Activated CD4-positive, alpha-beta memory T cell treated with anti-CD3 and anti-CD28 coated beads, Interleukin-2, amount 10 ng/mL, durations not matched to agents 7 days and 5 days (primary cell): ENCODE measurements at places on chromosomes 2 and 18. TPM values are rescaled to one million over a fixed set of nuclear protein-coding genes. Genes with fewer than 3 reads are reported as not detected.

Gene GNAL
- total RNA-seq, result 0.25 TPM

Gene MC5R
- total RNA-seq, result not detected

Gene HOXD11
- not detected for total RNA-seq

Gene ARHGAP15
- 167 TPM for total RNA-seq

Gene UPP2
- total RNA-seq, result not detected

Gene SLC4A5
- 2.5 TPM for total RNA-seq

Gene GLI2
- total RNA-seq, result 0.43 TPM

Gene C2orf80
- total RNA-seq, result not detected

Gene CCDC68
- total RNA-seq, result not detected

Gene PAX8
- total RNA-seq, result 1.7 TPM

Gene GALR1
- not detected for total RNA-seq

Gene PDE11A
- not detected for total RNA-seq

Gene WIPF1
- total RNA-seq, result 574 TPM

DNA sequence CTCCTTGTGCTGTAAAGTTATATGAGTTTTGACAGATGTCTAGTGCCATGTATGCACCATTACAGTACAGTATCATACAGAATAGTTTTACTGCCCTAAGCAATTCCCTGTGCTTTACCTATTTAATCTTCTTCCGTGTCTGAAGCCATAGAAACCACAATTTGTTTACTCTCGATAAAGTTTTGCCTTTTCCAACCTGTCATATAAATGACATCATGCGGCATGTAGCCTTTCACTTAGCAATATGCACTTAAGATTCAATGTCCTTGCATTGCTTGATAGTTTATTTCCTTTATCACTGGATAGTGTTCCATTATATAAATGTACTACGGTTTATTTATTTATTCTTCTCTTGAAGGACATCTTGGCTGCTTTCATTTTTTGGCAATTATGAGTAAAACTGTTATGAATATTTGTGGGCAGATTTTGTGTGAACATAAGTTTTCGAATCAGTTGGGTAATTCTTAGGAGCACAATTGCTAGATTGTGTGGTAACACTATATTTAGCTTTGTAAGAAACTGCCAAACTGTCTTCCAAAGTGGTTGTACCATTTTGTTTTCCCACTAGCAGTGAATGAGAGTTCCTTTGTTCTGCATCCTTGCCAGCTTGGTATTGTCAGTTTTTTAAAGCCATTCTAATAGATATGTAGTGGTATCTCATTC, 136.8 kb upstream of the MAP3K20 start:
- no peaks in the 10 kb centered on the region for H3K36me3 ChIP-seq
- no peak overlapping the region for H3K27ac ChIP-seq
- no peaks in the 10 kb centered on the region for H3K4me1 ChIP-seq
- no peak overlapping the region for H3K4me3 ChIP-seq
- DNase-seq, result no peak

GRCh38 chr18:49967171-49967570, 153.8 kb upstream of the ACAA2 start:
- no peak overlapping the region for H3K4me3 ChIP-seq
- no peak overlapping the region for H3K27ac ChIP-seq
- DNase-seq, result no peak
- no peaks in the 10 kb centered on the region for H3K36me3 ChIP-seq
- H3K27me3 ChIP-seq, result peaks cover 11% of the 10 kb centered on the region

DNA sequence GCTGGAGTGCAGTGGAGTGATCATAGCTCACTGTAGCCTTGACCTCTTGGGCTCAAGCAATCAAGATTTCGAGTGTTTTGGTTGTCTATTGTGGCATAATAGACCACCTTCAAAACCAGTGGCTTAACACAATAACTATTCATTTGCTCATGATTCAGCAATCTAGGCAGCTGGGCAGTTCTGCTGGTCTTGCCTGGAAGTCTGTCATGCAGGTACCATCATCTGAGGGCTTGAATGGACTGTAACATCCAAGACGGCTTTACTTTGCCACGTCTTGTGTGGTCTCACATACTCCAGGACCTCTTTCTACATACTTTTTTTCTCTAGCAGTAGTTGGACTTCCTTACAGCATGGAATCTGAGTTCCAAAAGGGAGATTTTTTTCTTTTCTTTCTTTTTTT, 13.2 kb upstream of the ANKRD29 start:
- no peaks in the 10 kb centered on the region for H3K4me1 ChIP-seq
- no peaks in the 10 kb centered on the region for H3K36me3 ChIP-seq
- peaks cover 25% of the 10 kb centered on the region for H3K27me3 ChIP-seq
- no peak for DNase-seq

GRCh38 chr18:57523171-57523956, 63.1 kb downstream of the FECH start:
- H3K27me3 ChIP-seq, result peaks cover 8% of the 10 kb centered on the region
- H3K27ac ChIP-seq, result no peak overlapping the region
- DNase-seq, result no peak
- H3K4me1 ChIP-seq, result no peaks in the 10 kb centered on the region

DNA sequence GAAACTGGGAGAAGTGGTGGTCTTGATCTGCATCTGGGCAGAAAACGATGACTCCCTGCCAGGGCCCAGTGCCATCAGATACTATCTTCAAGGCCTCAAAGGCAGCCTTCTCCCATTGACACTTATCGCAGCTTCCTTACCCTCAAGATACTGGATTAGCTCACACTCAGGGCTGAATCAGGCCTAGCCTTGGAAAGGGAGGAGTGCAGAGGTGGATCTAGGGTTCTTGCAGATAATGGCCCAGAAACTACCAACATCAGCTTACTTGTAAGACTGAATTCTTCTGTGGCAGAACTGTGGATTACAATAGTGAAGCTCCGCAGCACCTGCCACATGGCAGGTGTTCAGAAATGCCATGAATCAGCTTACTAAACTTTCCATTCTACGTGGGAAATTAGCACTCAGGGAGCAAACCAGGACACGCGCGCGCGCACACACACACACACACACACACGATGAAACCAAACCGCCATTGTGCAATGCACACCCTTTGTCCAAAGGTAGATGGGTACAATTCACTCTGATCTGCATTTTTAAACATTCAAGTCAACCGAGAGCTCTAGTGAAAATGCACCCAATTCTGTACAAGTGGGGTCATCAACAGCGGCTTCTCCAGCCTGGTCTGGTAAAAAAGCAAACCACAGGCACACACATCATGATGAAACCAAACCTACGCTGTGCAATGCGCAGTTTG, 26.3 kb upstream of the TMEM182 start:
- H3K36me3 ChIP-seq, result peaks cover 12% of the 10 kb centered on the region
- peak overlapping the region; percentile 92 for H3K4me3 ChIP-seq
- no peaks in the 10 kb centered on the region for H3K27me3 ChIP-seq

GRCh38 chr2:1605102-1606045, 138.9 kb downstream of the PXDN start:
- H3K27me3 ChIP-seq, result no peaks in the 10 kb centered on the region
- no peak for DNase-seq
- no peaks in the 10 kb centered on the region for H3K36me3 ChIP-seq
- no peak overlapping the region for H3K4me3 ChIP-seq
- no peaks in the 10 kb centered on the region for H3K4me1 ChIP-seq

- no peak for DNase-seq
- no peaks in the 10 kb centered on the region for H3K4me1 ChIP-seq
- no peaks in the 10 kb centered on the region for H3K27me3 ChIP-seq
- no peak overlapping the region for H3K27ac ChIP-seq
- H3K4me3 ChIP-seq, result no peak overlapping the region
These were observed 445.0 kb downstream of the XIRP2 start for GRCh38 chr2:167333245-167333644.

DNA sequence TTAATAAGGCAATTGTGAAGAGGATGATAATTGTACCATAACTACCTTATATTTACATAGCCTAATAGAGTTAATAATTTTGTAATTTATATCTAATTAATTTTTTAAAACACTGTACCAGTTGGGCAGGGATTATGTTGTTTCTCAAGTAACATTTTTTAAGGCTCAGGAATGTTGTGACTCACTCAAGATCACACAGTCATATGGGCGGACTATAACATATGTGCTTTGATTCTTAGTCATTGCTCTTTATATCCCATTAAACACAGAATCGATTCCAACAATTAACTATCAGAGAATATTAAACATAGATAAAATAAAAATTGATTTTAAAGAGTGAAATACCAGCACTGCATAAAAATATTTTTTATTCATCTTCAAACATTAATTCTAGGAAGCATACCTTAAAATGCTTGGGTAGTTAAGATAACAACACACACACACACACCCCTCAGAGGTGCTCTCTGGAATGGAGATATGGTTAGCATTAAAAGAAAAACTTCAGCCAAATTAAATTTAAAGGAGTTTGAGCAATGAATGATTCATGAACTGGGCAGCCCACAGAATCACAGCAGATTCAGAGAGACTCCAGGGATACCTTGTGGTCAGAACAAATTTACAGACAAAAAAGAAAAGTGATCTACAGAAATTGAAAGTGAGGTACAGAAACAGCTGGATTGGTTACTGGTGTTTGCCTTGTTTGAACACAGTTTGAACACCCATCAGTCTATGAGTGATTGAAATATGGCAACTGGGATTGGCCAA, 869.4 kb upstream of the ID2 start:
- H3K4me3 ChIP-seq, result no peak overlapping the region
- no peaks in the 10 kb centered on the region for H3K4me1 ChIP-seq
- H3K36me3 ChIP-seq, result peaks cover 9% of the 10 kb centered on the region
- DNase-seq, result no peak
- H3K27me3 ChIP-seq, result peaks cover 2% of the 10 kb centered on the region
- H3K27ac ChIP-seq, result no peak overlapping the region

DNA sequence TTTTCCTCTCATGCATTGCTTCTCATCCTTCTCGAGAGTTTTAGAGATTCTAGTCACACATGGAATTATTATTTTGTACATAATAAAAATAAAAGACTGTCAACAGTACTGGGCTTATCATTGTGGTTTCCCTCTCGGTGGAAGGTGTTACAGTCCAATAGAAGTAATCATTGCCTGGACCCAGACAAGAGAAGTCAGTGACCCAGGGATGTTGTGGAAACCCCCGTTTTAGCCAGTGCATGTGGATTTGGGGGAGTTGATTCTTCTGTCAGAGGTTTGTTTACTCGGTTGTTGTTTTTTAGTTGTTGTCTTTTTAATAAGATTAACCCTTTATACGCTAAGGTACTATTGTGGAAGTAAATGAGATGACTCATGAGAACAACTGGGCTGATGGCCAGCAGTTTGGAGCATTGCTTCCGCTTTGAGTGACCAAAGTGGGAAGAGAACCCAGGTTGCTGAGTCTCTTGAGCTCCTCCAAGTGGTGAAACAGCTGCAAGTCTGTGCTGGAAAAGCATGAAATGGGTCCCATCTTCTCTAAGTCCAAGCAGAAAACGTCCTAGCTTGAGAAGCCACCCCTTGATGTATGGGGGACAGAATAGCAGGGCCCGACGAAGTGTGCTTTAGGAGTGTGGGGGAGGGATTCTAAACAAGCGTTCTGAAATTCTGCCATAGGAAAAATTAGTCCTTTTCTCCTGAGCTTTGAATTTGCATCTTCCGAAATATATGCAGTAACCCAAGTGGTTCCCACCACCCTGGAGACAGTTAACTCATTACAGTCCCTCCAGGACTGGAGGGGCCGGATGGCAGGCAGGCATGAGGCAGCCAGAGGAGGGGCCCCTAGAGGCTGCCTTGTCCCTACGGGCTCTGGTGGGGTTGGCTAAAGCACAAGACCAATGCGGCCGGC, 61.8 kb upstream of the GPR45 start:
- H3K27ac ChIP-seq, result no peak overlapping the region
- peaks cover 3% of the 10 kb centered on the region for H3K27me3 ChIP-seq
- H3K4me3 ChIP-seq, result no peak overlapping the region
- H3K36me3 ChIP-seq, result no peaks in the 10 kb centered on the region
- H3K4me1 ChIP-seq, result no peaks in the 10 kb centered on the region
- no peak for DNase-seq

- no peak overlapping the region for H3K27ac ChIP-seq
- H3K36me3 ChIP-seq, result no peaks in the 10 kb centered on the region
- no peaks in the 10 kb centered on the region for H3K27me3 ChIP-seq
- DNase-seq, result no peak
- no peaks in the 10 kb centered on the region for H3K4me1 ChIP-seq
These were observed 43.7 kb downstream of the SATB2 start for GRCh38 chr2:199414001-199414400.

DNA sequence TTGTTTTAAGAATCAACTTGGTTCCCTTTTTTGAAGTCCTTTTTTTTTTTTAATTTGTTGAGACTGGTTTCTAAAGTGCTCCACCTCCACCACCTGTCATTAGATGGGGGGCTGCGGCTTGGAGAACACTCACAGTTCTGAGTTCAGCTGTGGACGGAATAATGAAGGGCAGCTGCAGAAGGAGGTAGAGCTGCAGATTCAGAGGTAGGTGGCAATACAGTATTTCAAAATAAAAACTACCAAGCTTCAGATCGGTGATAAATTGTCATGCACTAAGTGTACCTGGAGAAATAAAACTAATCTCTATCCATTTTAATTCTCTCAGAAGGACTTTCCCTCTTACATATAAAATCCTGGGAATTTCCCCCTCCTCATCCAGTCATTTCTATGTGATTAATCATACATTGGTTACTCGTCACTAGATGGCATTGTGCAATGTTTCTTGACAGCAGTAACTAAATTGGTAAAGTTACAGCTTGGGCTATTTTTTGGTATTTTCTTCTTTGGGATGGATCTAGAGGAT, 81.1 kb upstream of the SLC39A10 start:
- no peak overlapping the region for H3K27ac ChIP-seq
- no peaks in the 10 kb centered on the region for H3K27me3 ChIP-seq
- H3K4me3 ChIP-seq, result no peak overlapping the region
- DNase-seq, result no peak
- peaks cover 6% of the 10 kb centered on the region for H3K36me3 ChIP-seq

DNA sequence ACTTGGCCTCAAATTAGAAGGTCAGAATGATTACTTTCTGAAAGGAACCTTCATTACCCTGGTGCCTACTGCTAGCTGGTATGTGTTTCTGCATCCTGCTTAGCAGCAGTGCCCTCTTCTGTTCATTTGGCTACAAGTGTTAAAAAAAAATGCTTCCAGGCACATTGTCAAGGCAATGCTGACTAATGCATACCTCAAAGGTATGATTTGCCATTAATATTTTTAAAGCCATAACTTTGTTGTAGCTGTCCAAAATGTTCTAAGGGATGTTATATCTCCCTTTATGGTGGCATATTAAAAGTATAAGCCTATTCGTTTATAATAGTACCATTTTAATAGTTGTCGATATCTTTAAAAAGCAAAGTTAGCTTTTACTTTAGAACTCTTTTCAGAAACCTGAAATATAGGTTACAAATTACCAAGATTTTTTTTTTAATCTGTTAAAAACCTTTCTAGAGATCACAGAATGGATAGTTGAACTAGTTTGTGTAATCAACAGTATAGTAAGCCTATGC, 52.0 kb upstream of the FAM171B start:
- H3K36me3 ChIP-seq, result peaks cover 19% of the 10 kb centered on the region
- no peak overlapping the region for H3K4me3 ChIP-seq
- H3K27me3 ChIP-seq, result no peaks in the 10 kb centered on the region
- peak; percentile 34 for DNase-seq
